Endothelial cell of umbilical vein (primary cell): ENCODE measurements at places on chromosomes 5 and 9. TPM values are rescaled to one million over a fixed set of nuclear protein-coding genes. Genes with fewer than 3 reads are reported as not detected.

DNA sequence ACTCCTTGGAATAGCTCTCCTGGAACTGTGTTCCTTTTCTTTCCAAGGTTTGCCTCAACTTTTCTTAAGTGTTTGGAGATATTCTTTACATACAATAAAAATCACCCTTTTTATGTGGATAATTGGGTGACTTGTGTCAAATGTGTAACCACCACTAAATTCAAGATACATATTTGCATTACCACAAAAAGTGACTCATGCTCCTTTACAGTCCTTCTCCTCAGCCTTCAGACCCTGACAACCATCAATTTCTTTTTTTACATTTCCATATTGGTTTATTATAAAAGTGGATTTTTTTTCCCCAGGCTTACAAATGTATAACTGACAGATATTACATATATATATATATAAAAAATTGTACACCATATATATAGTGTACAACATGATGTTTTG is 372.0 kb upstream of the KCNN2 start:
- DNase-seq: no peak

DNA sequence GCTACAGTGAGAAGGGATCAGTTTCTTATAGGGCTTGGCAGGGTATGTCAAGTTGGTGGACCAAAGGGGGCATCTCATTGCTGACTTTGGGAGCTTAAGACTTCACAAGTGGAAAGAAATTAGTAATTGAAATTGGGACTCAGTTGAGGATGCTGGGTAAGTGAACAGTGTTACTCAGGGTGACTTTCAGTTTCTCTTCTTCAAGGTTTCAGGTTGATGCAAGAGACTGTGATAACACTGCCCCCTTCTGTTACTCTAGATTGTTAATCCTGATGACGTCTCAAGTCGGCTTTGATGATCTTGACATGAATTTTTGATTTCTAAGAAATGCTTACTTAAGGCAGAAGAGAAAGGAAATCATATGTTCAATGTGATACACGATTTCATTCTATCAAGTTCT is 21.3 kb downstream of the KCTD16 start:
- peak; percentile 88 for DNase-seq

- DNase-seq: peak; percentile 63
These were observed 14.6 kb downstream of the NREP start for GRCh38 chr5:111742177-111742994.

- DNase-seq: no peak
These were observed 33.7 kb downstream of the GABRP start for GRCh38 chr5:170817195-170817594.

DNA sequence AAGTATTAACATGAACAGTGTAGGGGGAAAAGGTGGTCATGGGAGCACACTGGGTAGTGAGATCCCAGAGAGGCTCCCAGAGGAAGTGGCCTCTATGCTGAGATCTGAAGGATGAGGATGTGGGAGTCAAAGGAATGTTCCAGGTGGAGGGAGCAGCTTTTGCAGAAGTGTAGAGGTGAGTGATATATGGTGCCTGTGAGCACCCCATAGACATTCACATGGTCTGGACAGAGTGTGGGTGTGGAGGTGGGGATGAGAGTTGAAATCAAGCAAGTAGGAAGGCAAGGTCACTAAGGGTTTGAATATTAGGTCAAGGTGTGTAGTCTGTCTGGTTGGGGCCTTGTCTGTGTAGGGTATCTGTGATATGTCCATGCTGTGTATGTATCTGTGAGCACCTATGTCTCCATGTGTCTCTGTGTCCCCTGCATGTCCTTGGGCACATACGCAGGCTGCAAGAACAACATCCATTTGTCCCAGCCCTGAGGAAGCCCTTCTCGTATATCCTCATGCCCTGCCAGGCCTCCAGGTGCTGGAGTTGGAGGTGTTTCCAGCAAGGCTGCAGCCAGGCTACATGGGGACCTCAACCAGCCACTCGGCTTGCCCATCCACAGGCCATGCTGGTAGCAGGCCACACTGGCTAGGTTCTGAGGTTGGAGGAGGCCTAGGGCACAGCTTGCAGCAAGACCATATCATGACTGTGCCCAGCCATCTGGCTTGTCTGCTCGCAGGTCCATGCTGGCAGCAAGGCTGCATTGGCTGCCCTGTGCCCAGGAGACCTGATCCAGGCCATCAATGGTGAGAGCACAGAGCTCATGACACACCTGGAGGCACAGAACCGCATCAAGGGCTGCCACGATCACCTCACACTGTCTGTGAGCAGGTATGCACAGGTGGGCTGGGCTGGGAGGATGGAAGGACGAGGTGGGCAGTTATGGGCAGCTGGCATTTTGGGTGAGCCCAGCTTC is 4.7 kb downstream of the PDLIM4 start:
- DNase-seq: no peak

RLN1 gene
- not detected in 2 replicates for polyA plus RNA-seq

NUTM2F gene
- polyA plus RNA-seq: not detected in 2 replicates

ZSWIM6 gene
- 12.8 and 14.9 TPM in 2 replicates for polyA plus RNA-seq

LRRTM2 gene
- polyA plus RNA-seq: 0.06 and 0.10 TPM in 2 replicates
